Foreskin keratinocyte (primary cell): ENCODE measurements at places on chromosomes 3 and 15. TPM values are rescaled to one million over a fixed set of nuclear protein-coding genes. Genes with fewer than 3 reads are reported as not detected.

GRCh38 chr3:186461141-186461540 is 83.0 kb downstream of the CRYGS start:
- DNase-seq, result peak; percentile 66

DNA sequence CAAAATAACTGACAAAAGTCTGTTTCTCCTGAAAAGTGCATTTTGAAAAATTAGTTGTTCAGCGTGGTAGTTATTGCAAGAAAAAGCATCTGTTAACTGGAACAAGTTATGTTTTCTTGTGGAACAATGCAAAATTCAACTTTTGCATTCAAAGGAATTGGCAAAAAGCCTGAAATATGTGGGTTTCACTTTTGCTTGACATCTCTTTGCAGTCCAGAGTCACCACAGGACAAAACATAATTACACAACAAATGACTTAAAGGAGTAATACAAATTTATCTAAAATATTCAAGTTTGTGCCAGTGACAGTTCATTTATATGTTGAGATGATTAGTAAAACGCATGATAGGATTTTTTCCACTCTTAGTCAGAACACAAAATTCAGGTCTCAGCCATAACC is 96.3 kb upstream of the P2RY1 start:
- no peak for DNase-seq

GRCh38 chr3:30044515-30044914 is 561.9 kb upstream of the TGFBR2 start:
- no peak for DNase-seq

Gene RTF1
- 28.6 and 29.0 TPM in 2 replicates for total RNA-seq

DNA sequence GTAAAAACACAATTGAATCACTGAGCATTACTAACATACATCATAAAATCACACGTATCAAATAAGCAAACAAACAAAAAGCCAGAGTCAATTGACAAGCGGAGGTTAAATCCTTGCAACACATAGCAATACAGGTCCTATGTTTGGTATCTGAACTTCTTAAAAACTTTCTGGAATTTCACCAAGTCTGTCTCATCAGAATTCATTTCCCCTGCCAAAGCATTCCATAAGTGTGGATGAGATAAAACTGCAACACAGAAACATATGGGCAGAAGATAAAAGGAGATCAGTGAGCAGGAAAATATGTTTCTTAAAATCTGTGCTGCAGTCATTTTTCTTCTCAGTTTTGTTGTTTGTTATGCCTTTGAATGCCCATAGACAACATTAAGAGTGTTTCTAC is 1155.5 kb downstream of the TBL1XR1 start:
- DNase-seq, result no peak

GRCh38 chr3:31978553-31978952 is 2.5 kb downstream of the OSBPL10 start:
- peak; percentile 56 for DNase-seq

Gene ZCWPW2
- total RNA-seq, result 0.18 and 0.31 TPM in 2 replicates

Gene CCR9
- not detected in 2 replicates for total RNA-seq

- DNase-seq, result no peak
These were observed 641.4 kb upstream of the CBLB start for GRCh38 chr3:106510206-106510605.

- no peak for DNase-seq
These were observed 440.9 kb downstream of the PDCD6IP start for GRCh38 chr3:34239287-34239686.

- DNase-seq, result peak; percentile 49
These were observed 256.4 kb upstream of the MCTP2 start for GRCh38 chr15:93974804-93975481.

GRCh38 chr3:154758109-154758868 is 321.8 kb upstream of the MME start:
- DNase-seq, result peak; percentile 20

Gene KCNAB1
- 0.49 and 0.51 TPM in 2 replicates for total RNA-seq

GRCh38 chr3:3802046-3802445 is 2.8 kb downstream of the LRRN1 start:
- DNase-seq, result no peak

Gene LRRN1
- 0.04 TPM in 1 of 2 replicates, not detected in the other for total RNA-seq

GRCh38 chr15:36106640-36107335 is 472.6 kb upstream of the CDIN1 start:
- no peak for DNase-seq

- DNase-seq, result no peak
These were observed 32.3 kb downstream of the SLC9C1 start for GRCh38 chr3:112261742-112262141.

GRCh38 chr15:85793641-85794597 is 806 bp downstream of the KLHL25 start:
- no peak for DNase-seq

- peak; percentile 39 for DNase-seq
These were observed 64.5 kb downstream of the CGNL1 start for GRCh38 chr15:57440799-57441198.

- DNase-seq, result no peak
These were observed 115.2 kb downstream of the EDEM1 start for GRCh38 chr3:5302661-5303060.

GRCh38 chr15:27851858-27852210 is 247.3 kb downstream of the OCA2 start:
- no peak for DNase-seq

DNA sequence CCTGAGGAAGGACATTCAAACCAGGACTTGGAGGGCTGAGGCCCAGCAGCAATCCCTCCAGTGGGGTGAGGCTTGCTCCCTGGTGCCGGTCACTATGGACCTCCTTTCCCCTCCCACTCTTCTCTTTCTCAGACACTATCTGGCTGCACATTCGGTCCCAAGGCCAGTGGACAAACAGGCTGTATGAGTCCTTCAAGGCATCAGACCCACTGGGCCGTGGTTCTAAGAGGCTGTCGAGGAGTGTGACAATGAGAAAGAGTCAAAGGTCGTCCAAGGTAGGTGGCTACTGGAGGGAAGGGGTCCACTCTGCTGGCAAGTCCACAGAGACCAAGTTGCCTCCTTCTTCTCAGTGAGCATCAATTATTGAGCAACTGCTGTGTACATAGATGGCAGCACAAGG is 28.0 kb downstream of the NOX5 start:
- DNase-seq, result no peak

Gene NPAP1
- not detected in 2 replicates for total RNA-seq

DNA sequence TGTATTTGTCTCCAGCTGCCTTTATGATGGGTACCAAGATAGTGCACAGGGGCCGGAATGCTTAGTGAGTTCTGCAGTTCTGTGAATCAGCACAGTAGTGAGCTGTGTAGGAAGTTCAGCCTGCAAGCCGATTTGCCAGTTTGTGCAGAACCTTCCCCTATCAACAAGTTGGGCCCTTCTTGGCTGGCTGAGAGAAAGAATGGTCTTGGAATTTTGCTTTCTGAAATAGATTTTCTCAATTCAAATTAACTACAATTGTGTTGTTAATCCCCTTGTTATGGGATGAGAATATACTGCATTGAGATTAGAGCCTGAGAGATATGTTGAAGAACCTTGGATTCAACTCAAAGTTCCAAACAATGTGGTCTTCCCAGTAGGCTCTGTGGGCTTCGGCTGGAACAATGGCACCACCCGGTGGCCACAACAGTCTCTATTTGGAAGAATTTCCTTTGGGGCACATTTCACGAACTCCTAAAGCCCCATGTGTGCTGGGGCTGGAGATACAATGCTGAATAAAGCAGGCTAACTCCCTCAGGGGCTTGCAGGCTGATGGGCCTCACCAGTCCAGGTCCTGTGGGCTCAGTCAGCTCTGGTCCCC is 59.1 kb downstream of the TRIM42 start:
- peak; percentile 35 for DNase-seq

- no peak for DNase-seq
These were observed 136.6 kb downstream of the TGFBR2 start for GRCh38 chr3:30742796-30743619.

Gene TMCO5A
- total RNA-seq, result not detected in 2 replicates

- DNase-seq, result peak; percentile 59
These were observed 208.5 kb upstream of the LINGO1 start for GRCh38 chr15:77840991-77841775.

Gene BCHE
- 2.8 and 3.7 TPM in 2 replicates for total RNA-seq

Gene CHST13
- total RNA-seq, result 0.11 TPM in 1 of 2 replicates, not detected in the other

DNA sequence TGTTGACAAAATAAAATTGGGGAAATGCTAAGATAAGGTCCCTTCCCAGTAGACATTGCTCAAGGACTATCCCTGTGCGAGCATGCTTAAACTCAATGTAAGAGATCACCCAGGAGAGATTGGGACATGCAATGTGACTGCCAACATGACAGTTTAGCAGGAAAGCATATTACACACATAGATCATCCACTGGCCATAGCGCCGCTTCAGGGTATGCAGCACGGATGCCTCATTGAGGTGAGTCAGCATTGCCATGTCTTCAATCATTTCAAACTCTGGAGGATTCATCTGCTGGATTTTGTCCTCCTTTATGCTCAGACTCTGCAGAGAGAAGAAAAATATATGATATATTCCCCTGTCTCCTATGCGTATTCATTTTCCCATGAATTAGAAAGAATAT is 8.9 kb downstream of the MYH15 start:
- DNase-seq, result no peak

GRCh38 chr3:168427835-168428475 is 332.2 kb upstream of the GOLIM4 start:
- no peak for DNase-seq

DNA sequence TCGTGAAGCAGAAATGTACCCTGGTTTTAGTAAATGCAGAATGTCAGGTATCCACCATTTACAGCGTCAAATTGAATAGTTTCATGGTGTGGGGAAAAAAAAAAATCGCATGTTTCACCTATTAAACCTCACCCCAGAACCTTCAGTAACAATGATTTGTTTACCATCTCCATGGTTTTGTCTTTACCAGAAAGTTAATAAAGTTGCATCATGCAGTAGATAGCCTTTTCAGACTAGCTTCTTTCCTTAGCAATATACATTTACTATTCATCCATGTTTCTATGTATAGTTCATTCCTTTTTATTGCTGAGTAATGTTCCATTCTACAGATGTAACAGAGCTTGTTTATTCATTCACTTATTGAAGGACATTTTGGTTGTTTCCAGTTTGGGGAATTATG is 1066.1 kb downstream of the FHIT start:
- no peak for DNase-seq

GRCh38 chr3:73571238-73571794 is 53.4 kb downstream of the PDZRN3 start:
- no peak for DNase-seq

DNA sequence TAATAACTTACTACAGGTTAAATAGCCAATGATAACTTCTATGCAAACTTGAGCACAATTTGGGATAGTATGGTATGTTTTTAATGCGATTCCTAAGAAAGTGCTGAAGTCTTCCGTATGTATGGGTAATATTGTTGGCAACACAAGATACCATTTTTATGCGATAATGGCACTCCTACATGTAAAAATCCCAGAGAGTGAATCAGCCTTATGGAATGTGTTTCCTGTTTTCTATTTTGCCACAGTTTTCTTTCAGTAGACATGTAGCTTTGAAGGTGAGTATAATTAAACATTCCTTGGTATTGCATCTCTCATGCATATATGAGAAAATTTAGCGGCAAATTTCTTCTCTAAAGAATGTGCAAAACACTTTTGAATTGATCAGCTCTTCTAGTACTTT is 396.8 kb upstream of the AZI2 start:
- peak; percentile 24 for DNase-seq

GRCh38 chr15:68580883-68581155 is 2.0 kb downstream of the CORO2B start:
- no peak for DNase-seq

- no peak for DNase-seq
These were observed 124.3 kb upstream of the EIF1B start for GRCh38 chr3:40185029-40185695.

Gene TM6SF1
- 0.24 TPM in 1 of 2 replicates, not detected in the other for total RNA-seq

GRCh38 chr3:126731044-126731443 is 27.0 kb downstream of the CHCHD6 start:
- no peak for DNase-seq

DNA sequence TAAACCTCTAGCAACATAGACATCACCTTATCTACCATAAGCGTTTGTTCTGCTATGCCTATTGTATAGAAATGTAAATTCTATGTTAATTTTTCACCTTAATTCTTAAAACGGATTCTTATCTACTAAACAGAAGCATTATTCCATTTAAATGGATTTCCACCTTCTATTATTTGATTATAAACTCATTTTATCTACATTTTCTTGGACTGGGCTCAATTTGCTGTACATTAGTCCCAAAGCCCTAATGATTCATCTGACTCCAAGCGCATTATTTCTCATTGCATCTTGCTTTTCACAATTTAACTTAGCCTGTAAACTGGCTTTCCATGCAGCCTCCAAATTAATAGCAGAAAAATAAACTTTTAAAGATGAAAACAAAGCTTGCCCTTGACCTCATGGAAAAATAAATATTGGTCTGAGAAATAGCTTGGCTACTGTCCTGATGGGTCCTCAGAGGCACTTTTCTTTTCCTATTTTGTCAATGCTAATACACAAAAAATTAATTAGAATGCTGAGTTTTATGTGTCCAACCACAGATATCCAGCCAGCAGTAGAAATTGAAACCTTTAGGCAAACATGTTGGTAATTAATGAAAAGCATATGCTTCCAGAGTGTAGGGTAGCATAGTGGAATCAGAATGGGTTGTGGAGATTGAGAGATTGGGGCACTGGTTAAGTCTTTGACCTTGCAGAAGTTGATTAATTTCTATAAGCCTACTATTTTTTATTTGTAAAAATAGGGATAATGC is 81.4 kb upstream of the CFAP20DC start:
- DNase-seq, result no peak

- no peak for DNase-seq
These were observed 78.6 kb upstream of the PXYLP1 start for GRCh38 chr3:141152801-141153678.

GRCh38 chr3:146134348-146135117 is 26.5 kb downstream of the PLOD2 start:
- DNase-seq, result no peak

GRCh38 chr3:81268526-81268925 is 492.9 kb downstream of the GBE1 start:
- DNase-seq, result no peak

Gene KY
- total RNA-seq, result not detected in 2 replicates

- no peak for DNase-seq
These were observed 115.0 kb downstream of the ALDH1A2 start for GRCh38 chr15:57950381-57950946.

DNA sequence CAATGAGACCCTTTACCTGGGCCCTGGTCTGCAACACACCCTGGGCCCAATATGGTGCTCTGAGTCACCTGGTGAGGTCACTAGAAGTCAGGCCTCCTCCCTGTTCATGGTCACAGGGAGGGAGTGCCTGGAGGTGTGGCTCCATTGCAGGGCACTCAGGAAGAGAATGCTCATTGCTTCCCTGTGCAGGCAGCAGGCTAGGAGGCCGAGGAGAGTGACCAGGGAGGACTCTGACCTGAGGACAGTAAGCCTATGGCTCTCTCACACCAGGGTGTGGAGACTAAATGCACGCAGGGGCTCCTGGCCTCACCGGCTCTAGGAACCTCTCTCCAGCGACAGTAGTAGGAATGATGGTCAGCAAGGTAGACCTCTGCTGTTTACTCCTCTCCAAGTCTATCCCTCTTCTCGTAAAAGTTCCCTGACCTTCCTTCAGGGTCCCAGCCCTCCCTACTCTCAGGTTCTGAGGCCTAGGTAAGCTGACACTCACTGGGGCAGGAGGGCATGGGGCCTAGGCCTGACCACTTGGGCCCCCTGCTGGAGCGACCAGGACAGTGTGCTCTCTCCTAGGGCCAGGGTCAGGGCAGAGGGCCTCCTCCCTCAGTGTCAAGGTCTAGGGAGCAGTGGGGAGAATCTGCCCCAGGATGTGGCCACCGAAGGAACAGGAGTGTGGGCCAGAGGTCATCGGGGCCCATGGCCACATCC is 9.6 kb upstream of the SLCO2A1 start:
- no peak for DNase-seq

GRCh38 chr3:12327021-12327420 is 38.2 kb downstream of the PPARG start:
- DNase-seq, result no peak
